ENCODE measurements at places on chromosomes 3 and 15.

- no peak for DNase-seq
Observed at GRCh38 chr3:149512073-149512782, 37.7 kb downstream of the TM4SF4 start.

DNA sequence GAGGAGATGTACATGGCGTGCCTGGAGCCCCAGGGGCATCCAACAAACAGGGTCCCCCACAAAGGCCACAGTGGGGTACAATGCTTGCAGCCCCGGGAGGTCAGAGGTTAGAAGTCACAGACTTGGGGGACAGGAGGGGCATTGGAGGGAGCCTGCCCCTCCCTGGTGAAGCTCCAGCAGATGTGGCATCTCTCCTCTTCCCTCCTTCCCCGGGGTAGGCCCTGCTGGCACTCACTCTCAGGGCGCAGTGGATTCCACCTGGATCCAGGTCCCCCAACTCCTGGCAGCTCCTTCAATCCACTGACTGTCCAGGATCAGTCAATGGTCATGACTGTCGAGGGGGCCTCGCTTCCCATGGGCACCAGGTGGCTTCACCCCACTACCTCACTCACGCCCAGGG is 32.2 kb downstream of the RGMA start:
- no peak for DNase-seq

DNA sequence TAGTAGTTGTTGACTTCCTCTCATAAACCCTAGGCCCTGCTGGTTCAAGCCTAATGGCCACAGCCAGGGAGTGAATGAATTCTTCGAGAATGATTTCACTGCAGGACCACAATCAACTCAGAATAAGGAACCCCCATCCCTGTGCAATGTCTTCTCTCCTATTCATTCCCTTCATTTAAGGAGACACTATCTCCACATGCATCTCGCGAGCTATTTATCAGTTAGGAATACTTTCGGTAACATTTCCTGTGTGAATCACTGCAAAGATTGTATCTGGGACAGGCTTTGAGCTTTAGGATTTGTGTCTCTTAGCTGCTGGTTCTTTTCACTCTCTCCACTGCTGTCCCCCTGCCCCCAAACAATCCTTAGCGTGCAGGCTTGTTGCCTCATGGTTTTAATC is 94.4 kb downstream of the MYLK start:
- DNase-seq = peak; percentile 88

DNA sequence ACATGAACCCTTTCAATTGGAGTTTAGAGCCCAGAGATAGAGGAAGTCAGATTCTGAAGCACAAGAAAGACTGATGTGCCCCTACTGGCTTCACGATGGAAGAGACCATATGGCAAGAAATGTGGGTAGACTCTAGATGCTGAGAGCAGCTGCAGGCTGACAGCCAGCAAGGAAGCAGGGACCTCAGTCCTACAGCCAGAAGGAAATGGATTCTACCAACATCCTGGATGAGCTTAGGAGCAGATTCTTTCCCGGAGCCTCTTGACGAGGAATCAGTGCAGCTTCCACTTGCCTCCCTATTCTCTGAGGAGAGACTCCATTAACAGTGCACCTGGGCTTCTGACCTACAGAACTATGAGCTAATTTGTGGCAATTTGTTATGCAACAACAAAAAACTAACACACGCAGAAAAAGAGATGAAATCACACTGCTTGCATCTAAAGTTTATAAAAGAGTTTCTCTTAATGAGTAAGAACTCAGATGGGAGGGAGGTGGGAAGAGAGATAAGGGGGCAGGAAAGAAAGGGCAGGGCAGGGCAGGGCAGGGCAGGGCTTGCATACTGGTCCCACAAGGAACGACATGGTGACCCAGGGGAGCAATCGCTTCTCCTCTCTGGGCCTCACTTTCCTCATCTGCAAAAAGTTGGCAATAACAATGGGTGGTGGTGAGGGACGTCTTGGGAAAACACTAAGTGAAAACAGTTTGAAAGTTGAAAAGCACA is 440.9 kb downstream of the FOXP1 start:
- DNase-seq = no peak

DNA sequence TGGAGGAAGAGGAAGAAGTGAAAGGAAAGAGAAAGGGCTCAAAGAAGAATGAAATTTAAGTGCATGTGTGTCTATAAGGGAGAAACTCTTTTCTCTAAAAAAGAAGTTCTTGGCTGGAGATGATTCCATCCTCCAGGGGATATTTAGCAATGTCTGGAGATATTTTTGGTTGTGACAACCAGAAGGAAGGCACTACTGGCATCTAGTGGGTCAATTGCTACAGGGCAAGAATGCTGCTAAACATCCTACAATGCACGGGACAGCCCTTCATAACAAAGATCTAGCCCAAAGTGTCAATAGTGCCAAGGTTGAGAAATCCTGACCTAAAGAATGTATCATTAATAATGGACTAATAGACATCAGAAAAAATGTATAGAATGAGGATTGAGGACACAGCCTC is 57.4 kb upstream of the ST3GAL6 start:
- DNase-seq = no peak

- no peak for DNase-seq
Observed at GRCh38 chr3:61669668-61670299, 108.4 kb downstream of the PTPRG start.

GRCh38 chr15:85335193-85335942 is 45.0 kb upstream of the AKAP13 start:
- DNase-seq = no peak

DNA sequence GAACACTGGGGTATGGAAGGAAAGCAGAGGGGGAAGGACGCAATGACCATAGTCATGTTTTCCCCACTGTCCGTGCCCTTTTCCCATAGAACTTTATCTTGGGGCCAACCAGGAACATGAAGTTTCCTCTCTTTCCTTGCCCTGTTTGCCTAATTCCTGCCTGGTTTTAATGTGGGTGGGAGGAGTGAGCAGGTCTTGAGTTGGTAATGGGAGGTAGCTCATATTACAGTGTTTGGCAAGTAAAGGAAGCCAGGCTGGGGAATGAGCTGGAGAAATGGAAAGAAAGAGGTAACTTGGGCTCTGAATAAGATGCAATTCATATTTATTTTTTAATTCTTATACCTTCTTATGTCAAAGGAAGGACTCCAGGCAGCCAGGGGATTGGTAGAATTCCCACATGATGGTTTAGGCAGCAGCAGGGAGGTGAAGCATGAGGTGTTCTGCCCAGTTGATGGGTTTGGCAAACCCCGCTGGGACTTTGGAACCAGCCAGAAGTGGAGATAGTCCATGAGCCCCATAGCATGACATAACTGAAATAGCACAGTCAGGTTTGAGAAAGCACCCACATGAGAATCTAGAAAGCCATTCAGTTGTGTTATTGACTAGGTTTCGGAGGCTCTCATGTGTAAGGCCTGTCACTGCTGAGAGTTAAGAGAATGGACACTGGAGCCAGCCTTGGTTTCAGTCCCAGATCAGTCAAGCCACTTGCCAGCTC is 60.0 kb downstream of the CCK start:
- DNase-seq = no peak

- DNase-seq = no peak
Observed at GRCh38 chr3:100008081-100008698, 106.1 kb downstream of the FILIP1L start.

- DNase-seq = peak; percentile 36
Observed at GRCh38 chr3:73143821-73144237, 82.4 kb downstream of the EBLN2 start.

DNA sequence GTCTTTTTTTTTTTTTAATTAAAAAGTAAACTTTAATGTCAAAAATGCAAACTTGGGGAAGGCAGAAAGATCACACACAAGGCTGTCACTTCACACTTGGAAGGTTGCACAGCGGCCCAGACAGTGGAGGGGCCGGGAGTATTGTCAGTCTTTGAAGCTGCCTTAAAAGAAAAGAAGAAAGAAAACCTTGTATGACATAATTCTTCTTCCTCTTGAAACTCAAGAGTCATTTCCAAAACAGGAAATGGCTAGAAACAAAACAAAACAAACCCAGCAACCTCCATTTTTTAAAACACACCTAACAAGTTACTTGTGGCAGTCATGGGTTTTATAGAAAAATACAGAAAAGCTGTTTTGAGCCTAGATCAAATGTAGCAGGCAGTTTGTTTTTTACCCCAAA is 68.1 kb upstream of the MAGI1 start:
- no peak for DNase-seq

- no peak for DNase-seq
Observed at GRCh38 chr3:179512378-179512777, 50.3 kb upstream of the ACTL6A start.

- DNase-seq = no peak
Observed at GRCh38 chr3:30353711-30354467, 252.5 kb upstream of the TGFBR2 start.

DNA sequence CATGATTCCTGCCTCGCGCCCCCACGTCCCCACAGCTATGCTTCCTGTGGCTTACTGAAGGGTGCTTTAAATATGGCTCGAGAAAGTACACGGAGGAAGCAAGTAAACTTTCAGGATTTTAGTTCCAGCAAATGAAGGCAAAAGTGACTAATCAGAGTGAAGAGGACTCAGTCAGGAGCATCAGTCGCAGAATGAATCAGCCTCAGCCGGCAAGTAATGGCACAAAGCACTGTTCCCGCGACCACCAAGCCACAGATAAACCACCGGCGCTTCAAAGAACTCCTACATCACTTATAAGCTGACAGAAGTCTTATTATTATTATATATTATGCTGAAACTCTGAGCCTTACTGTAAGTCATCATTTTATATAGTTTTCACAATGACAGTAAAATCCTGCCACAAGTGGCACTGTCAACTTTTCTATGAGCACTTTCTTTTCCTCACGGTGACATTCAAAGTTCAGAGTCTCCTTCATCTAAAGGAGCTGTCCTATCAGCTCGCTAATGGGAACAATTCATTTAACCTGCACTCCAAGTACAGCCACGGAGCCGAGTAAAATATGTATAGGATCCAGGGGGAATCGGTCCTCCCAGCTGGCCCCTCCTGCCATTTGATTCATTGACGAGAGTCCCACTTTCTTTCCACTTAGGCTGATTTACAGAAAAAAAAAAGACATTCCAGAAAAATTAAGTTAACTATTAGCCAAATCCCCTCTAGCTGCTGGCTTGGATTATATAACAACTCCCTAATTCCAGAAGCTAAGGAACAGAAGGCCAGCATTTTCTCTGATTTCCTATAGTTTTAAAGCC is 217.0 kb upstream of the ICE2 start:
- DNase-seq = no peak

GRCh38 chr3:20511863-20512505 is 326.0 kb upstream of the SGO1 start:
- peak; percentile 64 for DNase-seq

DNA sequence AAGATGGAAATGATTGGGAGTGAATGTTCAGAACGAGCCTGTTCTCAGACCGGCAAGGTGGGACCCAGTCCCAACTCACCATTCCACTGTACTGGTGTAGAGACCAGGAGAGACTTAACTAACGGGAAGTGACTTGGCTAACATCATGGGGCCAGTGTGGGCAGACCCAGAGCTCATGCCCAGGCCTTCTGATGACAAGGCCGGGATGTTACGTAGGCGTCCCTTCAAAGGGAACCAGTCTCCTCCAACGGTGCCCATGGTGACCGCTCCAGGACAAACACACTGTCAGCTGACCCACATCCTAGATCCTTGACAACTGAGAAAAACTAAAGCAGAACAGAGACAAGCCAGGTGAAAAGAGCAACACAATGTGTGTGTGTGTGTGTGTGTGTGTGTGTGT is 128.4 kb upstream of the HACD2 start:
- DNase-seq = no peak

- DNase-seq = no peak
Observed at GRCh38 chr3:140292170-140292569, 357.2 kb downstream of the CLSTN2 start.

DNA sequence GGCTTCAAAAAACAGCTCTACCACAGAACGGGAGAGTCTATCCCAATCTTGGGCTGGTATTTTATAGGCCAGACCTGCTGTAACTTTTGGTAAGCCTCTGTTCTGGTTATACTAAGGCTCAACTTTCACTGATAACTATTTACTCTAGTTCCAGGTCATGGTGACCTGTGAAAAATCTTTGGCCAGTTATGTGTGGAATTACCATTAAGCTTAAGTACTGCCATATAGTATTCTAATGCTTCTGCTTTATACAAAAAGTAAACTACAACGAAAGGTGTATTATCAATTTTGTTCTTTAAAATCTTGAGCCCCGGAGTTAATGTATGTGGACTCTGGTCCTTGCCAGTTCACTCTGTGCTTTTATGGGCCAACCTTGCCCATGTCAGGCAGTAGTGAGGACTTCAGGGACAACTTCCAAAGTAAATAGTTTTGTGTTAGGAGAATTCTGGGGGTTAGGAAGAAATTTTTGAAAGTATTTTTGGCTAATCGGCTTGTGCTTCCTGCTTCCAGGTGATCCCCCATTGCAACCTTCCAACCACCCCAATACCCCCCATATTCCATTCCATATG is 6.4 kb downstream of the SIAH2 start:
- DNase-seq = no peak

GRCh38 chr3:62318752-62319569 is 54.4 kb downstream of the FEZF2 start:
- DNase-seq = peak; percentile 59

- no peak for DNase-seq
Observed at GRCh38 chr15:95603802-95604201, 726.7 kb upstream of the NR2F2 start.

GRCh38 chr3:72768936-72769335 is 79.3 kb downstream of the SHQ1 start:
- no peak for DNase-seq

- DNase-seq = peak; percentile 44
Observed at GRCh38 chr15:33132722-33133345, 61.7 kb downstream of the FMN1 start.

DNA sequence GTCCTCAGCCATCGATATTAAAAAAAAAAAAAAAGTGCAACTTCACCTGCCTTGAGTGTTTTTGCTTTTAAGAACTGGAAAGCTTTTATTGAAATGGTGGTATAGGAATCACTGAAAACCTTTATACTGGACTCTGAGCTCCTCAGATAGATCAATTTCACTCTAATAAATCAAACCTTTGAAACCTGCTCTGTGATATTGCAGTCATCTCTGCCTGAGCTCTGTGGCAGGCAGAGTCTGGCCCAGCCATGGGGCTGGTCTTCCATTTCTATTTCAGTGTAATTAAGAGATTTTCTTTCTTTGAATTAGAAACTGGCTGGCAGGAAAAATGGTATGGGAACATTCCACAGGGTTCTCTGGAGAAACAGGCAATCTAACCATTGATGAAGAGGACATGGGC is 762.5 kb downstream of the AGBL1 start:
- no peak for DNase-seq

GRCh38 chr15:40844696-40845030 is 815 bp downstream of the SPINT1 start:
- no peak for DNase-seq

DNA sequence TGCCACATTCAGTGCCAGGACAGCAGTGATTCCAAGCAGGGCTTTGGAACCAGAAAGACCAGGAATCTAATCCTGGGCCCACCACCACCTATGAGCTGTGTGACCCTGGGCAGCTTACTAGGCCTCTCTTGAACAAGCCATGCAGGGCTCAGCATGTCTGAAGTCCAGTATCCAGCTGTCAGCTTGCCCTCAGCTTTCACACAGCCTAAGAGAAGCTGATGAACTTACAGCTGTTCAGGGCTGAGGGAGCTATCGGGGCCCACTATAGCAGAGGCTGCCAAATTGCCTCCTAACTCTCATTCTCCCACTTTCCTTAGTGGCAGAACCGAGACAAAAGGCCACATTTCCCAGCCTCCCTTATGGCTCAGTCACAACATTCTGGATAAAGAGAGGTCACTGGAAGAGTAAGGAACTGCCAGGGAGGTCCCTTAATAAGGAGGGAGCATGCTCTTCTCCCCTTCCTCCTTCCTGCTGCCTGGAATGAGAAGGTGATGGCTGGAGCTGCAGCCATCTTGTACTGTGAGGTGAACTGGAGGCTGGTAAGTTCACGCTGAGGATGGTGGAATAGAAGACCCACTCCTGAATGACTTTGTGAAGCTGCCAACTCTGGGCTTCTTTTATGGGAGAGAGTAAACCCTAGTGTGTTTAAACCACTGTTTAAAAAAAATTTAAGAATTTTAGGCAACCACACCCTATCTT is 34.5 kb downstream of the FEM1B start:
- no peak for DNase-seq

Measured in fibroblast of skin of left quadriceps (primary cell).